Naive thymus-derived CD8-positive, alpha-beta T cell (primary cell): ENCODE measurements at places on chromosomes 5 and 9. TPM values are rescaled to one million over a fixed set of nuclear protein-coding genes. Genes with fewer than 3 reads are reported as not detected.
A peak's percentile ranks its signal among the peaks of the same experiment; 100 is the strongest.

Gene SLC34A1
- 0.16 TPM for total RNA-seq

Gene KIF24
- 0.19 TPM for total RNA-seq

DNA sequence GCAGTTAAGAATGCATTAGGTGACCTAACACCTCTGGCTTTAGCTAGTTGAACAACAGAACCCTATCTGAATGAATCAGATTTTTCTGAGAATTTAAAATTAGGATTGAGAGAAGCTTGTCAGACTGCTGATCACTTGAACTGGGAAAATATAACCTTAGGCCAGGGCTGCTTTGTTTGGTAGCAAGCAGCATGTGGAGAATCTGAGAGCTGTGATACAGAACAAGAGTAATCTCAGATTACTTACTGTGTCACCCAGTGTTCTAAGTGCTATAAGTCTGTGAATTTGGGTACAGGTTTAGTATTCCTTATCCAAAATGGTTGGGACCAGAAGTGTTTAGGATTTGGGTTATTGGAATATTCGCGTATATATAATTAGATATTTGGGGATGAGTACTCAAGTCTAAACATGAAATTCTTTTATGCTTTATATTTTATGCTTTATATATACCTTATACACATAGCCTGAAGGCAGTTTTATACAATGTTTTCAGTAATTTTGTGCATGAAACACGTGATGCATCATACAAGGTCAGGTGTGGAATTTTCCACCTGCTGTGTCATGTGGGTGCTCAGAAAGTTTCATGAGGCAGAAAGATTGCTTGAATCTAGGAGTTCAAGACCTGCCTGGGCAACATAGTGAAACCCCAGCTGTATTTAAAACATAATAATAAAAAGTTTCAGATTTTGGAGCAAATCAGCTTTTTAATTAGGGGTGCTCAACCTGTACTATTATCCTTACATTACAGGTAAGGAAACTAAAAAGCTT lies 8.3 kb upstream of the CHD1 start:
- no peaks in the 10 kb centered on the region for H3K36me3 ChIP-seq
- H3K27me3 ChIP-seq, result no peaks in the 10 kb centered on the region
- H3K4me3 ChIP-seq, result no peak overlapping the region
- no peak overlapping the region for H3K27ac ChIP-seq
- no peak for DNase-seq

DNA sequence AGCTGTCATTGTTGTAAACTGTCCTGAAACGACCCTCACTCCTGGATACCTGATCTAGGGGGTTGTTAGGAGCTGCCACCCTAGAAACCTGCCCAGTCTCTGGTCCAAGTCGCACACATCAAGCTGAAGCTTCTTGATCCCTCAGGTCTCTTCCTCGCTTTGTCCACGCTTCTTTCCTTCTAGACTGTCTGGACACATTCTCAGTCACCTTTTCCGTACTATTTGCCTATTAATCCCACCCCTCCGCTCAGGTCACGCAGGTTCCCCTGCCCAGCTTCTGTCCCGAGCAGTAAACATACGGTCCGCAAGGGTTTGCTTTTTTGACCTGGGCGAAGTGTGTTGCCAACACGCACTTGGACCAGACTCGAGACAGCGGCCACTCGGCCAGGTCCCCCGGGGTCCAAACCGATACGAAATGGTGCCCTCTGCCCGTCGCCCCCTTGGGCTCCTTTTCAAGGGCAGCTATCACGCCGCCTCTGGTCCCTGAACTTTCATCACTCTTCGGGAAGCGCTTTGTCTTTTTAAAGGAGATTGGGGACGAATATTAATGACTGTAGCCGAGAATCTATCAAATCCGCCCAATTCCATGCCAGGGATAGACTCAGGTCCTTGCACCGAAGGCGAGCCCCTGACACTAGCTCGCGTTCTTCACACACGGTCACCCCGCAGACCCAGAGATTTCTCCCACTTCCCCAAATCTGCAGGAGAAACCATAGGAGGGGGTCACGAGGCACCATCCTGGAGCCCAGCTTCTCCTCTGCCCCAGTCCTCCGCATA lies 814 bp downstream of the PLCXD3 start:
- no peak overlapping the region for H3K4me3 ChIP-seq
- peaks cover 26% of the 10 kb centered on the region for H3K27me3 ChIP-seq
- no peak for DNase-seq
- H3K4me1 ChIP-seq, result no peaks in the 10 kb centered on the region
- H3K36me3 ChIP-seq, result peaks cover 7% of the 10 kb centered on the region
- H3K27ac ChIP-seq, result no peak overlapping the region

GRCh38 chr5:151881621-151882225 lies 42.9 kb downstream of the GLRA1 start:
- no peak overlapping the region for H3K27ac ChIP-seq
- no peak overlapping the region for H3K4me3 ChIP-seq
- peaks cover 12% of the 10 kb centered on the region for H3K36me3 ChIP-seq
- no peak for DNase-seq
- peaks cover 8% of the 10 kb centered on the region for H3K27me3 ChIP-seq
- H3K4me1 ChIP-seq, result no peaks in the 10 kb centered on the region

Gene EMB
- total RNA-seq, result 194 TPM

Gene CSF2
- total RNA-seq, result not detected

Gene CCL21
- not detected for total RNA-seq

- H3K4me1 ChIP-seq, result no peaks in the 10 kb centered on the region
- H3K27ac ChIP-seq, result no peak overlapping the region
- H3K36me3 ChIP-seq, result no peaks in the 10 kb centered on the region
- H3K27me3 ChIP-seq, result no peaks in the 10 kb centered on the region
These were observed 36.0 kb downstream of the TTC1 start for GRCh38 chr5:160044967-160045366.

GRCh38 chr9:35814106-35814840 lies 569 bp downstream of the HINT2 start:
- H3K27me3 ChIP-seq, result peaks cover 2% of the 10 kb centered on the region
- peak overlapping the region; percentile 88 for H3K27ac ChIP-seq
- H3K36me3 ChIP-seq, result no peaks in the 10 kb centered on the region
- no peak for DNase-seq

DNA sequence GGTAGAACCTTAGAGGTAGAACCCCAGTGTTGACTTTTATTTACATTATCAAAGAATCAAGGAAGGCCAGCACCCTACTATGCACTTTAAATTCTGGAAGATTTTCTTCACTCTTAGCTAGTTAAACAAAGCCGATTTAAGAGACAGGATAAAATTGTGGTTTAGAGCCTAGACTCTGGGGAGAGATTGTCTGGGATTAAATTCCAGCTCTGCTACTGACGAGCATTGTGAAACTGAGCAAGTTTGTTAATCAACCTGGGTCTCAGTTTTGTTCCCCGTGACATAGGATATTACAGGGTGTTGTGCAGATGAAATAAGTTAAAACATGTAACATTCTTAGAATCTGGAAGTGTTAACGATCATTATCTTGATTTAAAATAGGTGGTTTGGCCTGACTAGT lies 83.5 kb downstream of the FEM1C start:
- H3K4me3 ChIP-seq, result no peak overlapping the region
- H3K4me1 ChIP-seq, result no peaks in the 10 kb centered on the region
- H3K27ac ChIP-seq, result no peak overlapping the region
- peaks cover 23% of the 10 kb centered on the region for H3K27me3 ChIP-seq
- no peaks in the 10 kb centered on the region for H3K36me3 ChIP-seq
